CD8-positive, alpha-beta memory T cell (primary cell): ENCODE measurements at places on chromosomes 6 and 20. TPM values are rescaled to one million over a fixed set of nuclear protein-coding genes. Genes with fewer than 3 reads are reported as not detected.

Gene BTN3A1
- 31.5 TPM for total RNA-seq

Gene THBS2
- total RNA-seq, result not detected

Gene EPPIN
- total RNA-seq, result not detected

Gene SOBP
- 0.79 TPM for total RNA-seq

Gene ARG1
- total RNA-seq, result not detected

GRCh38 chr6:150898399-150899170 is 33.1 kb downstream of the MTHFD1L start:
- peaks cover 15% of the 10 kb centered on the region for H3K4me1 ChIP-seq
- H3K36me3 ChIP-seq, result no peaks in the 10 kb centered on the region
- no peak for DNase-seq
- H3K27me3 ChIP-seq, result no peaks in the 10 kb centered on the region

DNA sequence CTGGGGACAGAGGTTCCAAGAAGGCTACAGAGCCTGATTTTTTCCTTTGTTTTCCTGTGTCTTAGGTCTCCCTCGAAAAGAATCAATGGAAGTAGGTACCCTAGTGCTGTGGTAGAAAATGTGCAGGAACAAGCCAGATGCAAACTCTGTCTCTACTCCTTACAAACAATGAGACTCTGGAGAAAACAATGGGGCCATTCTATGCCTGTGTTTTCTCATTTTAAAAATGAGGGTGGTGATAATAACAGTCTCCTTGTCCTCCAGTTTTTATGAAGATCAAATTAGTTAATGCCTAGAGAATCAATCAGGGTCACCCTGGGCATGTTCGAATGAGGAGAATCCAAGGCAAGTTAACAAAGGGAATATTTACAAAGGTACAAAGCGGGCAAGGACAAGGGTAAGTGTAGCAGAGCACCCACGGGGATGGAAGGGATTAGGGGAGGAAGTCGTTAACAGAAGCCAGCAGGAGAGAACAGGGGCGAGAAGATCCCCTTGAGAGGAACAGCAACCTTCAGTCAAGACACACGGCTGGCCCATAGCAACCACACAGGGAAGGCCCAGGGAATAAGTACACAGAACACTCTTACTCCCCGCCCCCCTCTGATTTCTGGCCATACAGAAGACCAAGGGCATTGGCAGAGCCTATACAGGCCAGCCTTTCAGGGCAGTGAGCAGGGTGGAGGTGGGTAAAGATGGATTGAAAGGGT is 342.8 kb downstream of the PTPRT start:
- no peaks in the 10 kb centered on the region for H3K36me3 ChIP-seq
- no peaks in the 10 kb centered on the region for H3K4me1 ChIP-seq
- DNase-seq, result no peak
- no peak overlapping the region for H3K27ac ChIP-seq
- no peaks in the 10 kb centered on the region for H3K27me3 ChIP-seq

DNA sequence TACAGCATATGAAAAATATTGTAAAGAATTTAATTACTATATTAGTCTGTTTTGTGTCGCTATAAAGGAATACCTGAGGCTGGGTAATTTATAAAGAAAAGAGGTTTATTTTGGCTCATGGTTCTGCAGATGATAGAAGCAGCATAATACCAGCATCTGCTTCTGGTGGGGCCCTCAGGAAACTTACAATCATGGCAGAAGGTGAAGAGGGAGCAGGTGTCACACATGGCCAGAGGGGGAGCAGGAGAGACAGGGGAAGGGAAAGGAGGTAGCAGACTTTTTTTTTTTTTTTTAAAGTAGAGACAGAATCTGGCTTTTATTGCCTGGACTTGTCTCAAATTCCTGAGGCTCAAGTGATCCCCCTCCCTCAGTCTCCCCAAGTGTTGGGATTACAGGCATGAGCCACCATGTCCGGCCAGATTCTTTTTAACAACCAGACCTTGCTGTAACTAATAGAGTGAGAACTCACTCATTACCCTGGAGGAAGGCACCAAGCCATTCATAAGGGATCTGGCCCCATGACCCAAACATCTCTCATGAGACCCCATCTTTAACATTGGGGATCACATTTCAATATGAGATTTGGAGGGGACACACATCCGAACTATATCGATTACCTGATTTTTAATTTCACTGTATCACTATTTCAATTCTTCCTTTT is 64.6 kb downstream of the MAN1A1 start:
- no peak for DNase-seq
- no peaks in the 10 kb centered on the region for H3K27me3 ChIP-seq

DNA sequence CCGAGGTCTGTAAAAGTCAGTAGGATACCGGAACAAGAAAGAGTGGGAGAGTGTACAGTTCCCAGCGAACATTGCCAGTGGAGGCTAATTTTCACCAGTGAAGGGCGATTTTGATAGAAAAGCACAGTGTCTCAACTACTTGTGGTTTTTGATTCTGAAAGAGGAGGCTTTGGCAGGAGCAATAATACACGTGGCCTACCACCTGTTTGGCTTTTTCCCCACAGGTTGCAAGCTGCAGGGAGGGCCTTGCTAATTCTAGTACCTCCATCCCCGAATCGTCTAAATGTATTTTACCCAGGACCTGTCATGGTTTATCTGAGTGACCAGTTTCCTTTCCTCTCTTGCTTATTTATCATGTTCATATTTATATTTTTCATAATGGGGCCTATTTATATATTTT is 3.3 kb upstream of the EFCAB8 start:
- no peaks in the 10 kb centered on the region for H3K27me3 ChIP-seq
- H3K27ac ChIP-seq, result no peak overlapping the region
- H3K4me3 ChIP-seq, result no peak overlapping the region
- H3K36me3 ChIP-seq, result peaks cover 8% of the 10 kb centered on the region
- DNase-seq, result no peak

DNA sequence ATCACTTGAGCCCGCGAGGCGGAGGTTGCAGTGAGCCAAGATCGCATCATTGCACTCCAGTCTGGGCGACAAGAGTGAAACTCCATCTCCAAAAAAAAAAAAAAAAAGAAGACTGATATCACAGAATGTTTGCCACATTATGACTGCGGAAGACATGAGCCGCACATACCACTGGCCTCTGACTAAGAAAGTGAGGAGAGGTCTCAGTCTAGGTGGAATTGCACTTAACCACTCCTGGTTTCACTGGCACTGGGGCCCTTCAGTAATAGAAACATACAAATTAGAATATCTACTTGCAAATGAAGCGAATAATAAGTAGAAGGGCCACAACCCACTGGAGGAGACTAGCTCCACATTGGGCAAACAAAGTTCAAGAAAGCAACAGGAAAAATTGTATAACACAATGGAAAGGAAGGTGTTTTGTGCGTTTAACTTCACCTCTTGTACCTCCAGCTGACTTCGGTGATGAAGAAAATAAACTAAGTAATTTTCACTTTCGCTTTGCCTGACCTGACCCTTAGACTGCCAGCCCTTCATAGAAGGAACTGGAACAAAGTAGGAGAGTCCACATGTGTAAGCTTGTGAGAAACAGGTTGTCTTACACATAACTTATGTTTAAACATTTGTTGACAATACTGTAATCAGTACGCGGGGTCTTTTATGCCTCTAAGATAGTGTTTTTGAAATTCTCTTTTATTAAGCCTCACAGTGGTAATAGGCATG is 147.5 kb upstream of the TSHZ2 start:
- no peaks in the 10 kb centered on the region for H3K27me3 ChIP-seq
- H3K4me3 ChIP-seq, result no peak overlapping the region
- no peak overlapping the region for H3K27ac ChIP-seq
- DNase-seq, result no peak

DNA sequence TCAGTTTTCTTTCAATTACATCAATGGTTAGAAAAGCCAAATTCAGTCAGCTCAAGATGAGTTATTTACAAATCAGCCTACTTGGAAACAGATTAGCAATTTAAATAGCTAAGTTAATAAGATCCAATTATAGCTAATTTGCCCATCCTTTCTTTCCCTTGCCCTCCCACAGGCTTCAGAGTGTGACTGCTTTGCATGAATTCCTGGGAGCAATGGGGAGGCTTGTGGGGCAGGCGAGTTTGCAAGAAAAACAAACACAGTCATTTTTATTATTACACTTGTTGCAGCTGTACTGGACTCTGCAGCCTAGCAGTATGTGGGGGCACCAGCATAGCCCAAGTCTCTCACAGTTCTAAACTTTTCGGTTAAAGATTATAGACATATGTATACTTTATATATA is 219.0 kb downstream of the NKAIN2 start:
- DNase-seq, result no peak
- H3K27me3 ChIP-seq, result no peaks in the 10 kb centered on the region
- H3K36me3 ChIP-seq, result no peaks in the 10 kb centered on the region
- no peaks in the 10 kb centered on the region for H3K4me1 ChIP-seq
- no peak overlapping the region for H3K4me3 ChIP-seq

- H3K36me3 ChIP-seq, result no peaks in the 10 kb centered on the region
- H3K4me3 ChIP-seq, result no peak overlapping the region
- no peak for DNase-seq
- no peak overlapping the region for H3K27ac ChIP-seq
These were observed 2.6 kb downstream of the BLCAP start for GRCh38 chr20:37524859-37525708.
